ENCODE measurements at places on chromosomes 6 and 20.

GRCh38 chr20:15196547-15197255, 859.3 kb upstream of the FLRT3 start:
- DNase-seq: no peak

- no peak for DNase-seq
Measured at GRCh38 chr6:38264605-38265004, 375.1 kb downstream of the BTBD9 start.

DNA sequence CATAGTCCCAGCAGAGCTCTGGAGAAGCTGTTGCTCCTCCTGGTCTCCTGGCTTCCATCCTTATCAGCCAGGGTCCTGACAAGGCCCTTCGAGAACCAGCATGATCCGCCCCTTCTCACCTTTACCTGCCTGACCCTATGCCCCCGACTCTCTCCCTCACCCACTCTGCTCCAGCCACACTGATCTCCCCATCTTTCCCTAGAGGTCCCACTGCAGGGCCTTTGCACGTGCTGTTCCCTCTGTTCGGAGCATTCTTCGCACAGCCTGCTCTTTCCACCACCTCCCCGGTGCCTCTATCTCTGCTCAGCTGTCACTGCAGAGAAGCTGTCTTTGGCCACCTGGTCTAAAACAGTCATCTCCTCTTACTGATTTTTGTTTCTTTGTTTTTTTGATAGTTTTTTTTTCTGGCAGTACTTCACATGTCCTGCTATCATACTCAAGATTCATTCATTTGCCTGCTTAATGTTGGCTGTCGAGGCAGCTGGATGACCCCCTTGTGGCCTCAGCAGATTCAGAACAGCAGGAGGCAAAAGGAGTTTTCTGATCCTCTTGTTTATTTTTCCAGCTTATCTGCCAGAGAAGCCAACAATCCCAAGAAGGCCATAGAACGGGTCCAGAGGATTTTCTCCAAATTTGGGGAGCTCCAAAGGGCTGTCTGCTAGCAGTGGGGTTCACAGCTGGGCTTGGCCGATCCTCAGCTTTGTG, 1.6 kb upstream of the PTGIS start:
- DNase-seq: no peak

- DNase-seq: no peak
Measured at GRCh38 chr6:126118058-126118755, 131.9 kb downstream of the TRMT11 start.

DNA sequence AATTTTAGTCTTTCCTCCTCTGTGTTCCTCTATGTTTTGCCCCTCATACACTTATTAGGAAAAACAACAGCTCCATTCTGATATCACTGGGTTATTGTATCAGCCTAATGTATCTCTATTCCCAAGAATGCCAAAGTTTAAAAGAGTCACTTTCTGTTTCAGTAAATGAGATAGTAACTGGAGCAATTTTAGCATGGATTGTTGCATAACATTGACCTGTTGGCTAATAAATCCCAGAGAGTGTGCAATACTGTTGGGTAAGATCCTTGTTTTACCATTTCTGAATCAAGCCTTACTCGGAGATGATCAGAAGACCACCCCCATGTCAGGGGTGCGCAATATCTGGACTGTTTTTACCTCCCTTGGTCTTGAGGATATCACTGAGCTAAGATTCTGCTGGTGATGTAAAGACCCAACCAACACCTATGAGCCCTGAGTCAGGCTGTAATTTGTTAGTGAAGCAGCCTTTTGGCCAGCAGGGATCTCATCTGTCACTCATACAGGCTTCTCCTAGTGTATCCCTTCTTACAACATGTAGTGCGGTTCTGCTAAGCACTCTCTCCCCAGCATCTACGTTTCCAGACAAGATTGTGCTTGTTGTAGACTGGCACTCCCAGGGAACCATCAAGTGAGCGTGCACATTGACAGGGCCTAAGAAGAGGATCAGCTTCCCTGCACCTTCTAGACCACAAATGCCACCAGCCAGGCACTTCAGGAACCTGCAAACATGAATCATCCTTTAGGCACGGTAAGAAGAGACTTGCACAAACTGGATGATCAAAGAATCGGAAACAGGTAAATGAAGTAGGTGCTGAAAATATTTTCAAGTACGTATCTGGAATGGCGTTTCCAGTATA, 11.5 kb upstream of the IPCEF1 start:
- DNase-seq: no peak

DNA sequence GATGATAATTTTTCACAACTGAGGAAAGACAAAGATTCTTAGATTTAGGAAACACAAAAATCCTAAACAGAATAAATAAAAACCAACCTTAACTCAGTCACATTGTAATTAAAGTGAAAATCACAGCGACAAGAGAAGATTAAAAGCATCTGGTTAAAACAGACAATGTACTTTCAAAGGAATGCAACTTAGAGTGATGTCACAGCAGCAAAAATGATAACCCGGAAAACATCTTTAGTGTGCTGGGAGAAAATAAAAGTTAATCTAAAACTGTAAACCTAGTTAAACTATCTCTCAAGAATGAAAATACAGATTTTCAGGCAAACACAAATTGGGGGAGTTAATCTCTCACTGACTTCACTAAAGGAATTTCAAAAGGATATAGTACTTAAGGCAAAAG, 76.8 kb upstream of the OGFRL1 start:
- DNase-seq: no peak

- DNase-seq: no peak
Measured at GRCh38 chr6:2909718-2910117, 6.6 kb upstream of the SERPINB9 start.

DNA sequence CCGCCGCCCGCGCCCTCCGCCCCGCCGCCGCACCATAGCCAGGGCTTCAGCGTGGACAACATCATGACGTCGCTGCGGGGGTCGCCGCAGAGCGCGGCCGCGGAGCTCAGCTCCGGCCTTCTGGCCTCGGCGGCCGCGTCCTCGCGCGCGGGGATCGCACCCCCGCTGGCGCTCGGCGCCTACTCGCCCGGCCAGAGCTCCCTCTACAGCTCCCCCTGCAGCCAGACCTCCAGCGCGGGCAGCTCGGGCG, 1.5 kb downstream of the FOXC1 start:
- peak; percentile 29 for DNase-seq

DNA sequence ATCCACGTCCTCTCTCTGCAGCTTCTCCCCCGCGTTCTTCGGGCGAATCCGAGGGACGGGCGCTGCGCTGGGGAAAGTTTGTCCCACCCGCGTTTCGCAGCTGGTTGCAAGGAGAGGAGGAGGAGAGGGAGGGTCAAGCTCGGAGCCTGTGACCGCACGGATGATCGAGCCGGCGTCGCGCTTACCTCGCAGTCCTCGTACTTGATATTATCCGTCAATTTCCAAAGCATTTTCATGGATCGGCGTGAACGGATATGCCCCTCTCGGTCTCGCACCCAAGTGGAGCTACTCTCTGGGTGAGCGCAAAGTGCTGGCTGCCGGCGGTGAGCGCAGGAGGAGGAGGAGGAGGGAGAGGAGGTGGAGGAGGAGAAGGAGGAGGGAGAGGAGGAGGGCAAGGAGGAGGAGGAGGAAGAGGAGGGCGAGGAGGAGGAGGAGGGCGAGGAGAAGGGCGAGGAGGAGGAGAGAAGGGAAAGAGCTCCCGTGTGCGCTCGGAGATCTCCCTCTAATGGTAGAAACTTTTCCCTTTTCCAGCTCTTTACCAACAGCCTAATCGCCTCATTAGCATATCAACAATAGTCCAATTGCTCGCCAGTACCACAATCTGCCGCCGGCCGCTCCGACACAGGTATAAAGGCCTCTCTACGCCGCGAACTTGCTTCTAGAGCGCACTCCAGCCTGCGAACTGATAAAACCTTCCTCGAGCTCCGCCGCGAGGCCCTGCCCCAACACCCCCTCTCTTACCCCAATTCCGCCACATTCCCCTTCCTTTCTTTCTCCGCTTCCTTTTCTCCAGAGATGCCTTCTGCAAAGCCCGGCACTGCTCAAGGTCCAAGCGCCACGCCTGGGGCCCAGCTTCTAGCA, at the start of gene TFAP2A:
TFAP2A (minus strand) TSS at position 319 of the 861 bp plus-strand sequence; CDS start at position 236, 83 bp downstream.
- DNase-seq: no peak

- peak; percentile 76 for DNase-seq
Measured at GRCh38 chr6:108557494-108558371, 3.0 kb upstream of the FOXO3 start.

DNA sequence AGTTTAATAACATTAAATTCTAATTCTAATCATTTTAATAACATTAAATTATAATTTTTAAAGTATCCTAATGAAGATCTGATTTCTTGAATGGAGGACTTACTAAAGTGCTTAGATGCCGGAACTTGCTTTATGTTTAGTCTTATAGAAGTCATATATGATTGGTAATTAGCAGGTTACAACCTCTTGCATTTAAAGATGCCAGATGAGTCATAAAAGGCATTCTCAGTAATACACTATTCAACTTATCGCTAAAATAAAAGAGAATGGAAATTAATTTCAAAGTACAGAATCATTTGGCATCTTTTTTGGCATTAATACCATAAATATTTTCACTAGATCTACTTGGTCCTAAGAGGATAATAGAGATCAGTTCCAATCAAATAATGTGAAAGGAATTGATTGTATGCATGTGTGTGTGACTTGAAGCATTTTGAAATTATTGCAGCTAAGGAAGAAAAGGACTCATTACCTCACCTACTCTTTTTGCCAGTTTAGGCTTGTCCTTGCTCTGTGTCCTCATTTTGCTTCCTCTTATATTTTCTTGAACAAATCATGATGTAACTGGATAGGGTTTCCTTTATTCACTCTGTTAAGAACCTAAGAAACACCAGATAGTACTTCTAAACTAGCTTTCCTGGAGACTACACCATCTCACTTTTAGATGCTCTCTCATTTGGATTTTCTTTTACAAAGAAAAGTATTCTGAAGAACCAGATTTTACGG, 2.7 kb downstream of the COL21A1 start:
- no peak for DNase-seq

- no peak for DNase-seq
Measured at GRCh38 chr6:74409447-74409846, 713.4 kb downstream of the CD109 start.

- DNase-seq: no peak
Measured at GRCh38 chr6:158283304-158283980, 28.8 kb upstream of the TULP4 start.

DNA sequence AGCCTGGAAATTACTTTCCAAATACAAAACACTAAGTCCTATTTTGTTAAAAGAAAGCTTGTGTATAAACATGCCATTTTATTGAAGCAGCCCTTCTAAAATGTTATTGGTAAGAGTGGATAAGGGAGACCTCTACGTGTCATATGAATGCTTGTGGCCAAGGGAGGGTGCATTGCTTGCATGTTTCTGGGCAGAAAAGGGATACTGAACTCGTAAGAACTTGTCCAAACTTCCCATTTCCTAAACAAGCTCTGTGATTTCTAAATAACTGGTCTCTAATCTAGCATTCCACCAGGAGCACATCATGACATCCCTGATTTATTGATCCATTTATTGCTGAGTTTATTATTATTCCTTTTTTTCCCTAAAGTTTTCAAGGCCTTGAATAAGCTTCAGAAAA, 474.1 kb downstream of the CD109 start:
- no peak for DNase-seq

DNA sequence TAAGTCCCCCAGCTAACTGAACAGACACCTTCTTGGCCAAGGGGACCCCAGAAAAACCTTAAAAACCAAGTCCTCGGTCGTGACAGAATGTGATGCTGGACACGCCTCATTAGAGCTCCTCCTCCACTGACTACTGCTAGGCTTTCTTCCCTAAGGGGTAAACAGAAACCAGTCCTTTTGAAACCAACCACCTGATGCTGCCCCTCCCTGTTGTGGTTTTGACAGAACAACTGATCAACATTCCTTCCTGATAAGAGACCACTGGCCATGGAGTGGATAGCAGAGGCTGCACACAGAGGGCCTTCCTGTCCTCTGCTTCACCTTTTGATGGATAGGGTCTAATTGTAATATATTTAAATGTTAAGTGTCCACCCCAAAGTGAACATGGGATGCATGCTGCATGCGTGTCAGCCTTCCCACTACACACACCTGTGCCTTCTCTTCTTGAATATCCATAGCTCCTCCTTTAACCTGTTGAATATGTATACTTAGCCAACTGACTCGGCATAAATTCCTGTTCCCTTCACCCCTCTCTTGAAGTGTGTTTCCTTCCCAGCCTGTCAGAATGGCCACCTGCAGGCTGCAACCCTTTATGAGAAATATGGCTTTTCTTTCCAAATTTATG, 27.9 kb upstream of the SLC2A12 start:
- DNase-seq: no peak

DNA sequence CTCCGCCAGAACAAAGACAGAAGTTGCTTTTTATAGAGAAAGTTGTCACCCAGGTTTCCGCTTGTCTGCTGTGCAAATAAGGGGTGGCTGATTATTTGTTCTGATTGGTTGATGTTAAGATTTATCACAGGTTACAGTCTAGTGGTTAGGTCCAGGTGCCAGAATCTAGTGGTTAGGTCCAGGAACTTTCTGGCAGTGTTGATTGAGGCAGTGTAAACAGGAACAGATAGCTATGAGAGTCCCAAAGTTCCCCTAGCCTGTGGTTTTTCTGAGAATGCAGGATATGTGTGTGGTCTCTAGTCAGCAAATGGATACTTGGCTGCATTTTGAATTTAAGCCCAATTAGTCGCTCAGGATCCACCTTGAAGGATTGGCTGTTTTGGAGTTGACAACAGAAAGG, 148.0 kb downstream of the TMEM200A start:
- DNase-seq: peak; percentile 81

DNA sequence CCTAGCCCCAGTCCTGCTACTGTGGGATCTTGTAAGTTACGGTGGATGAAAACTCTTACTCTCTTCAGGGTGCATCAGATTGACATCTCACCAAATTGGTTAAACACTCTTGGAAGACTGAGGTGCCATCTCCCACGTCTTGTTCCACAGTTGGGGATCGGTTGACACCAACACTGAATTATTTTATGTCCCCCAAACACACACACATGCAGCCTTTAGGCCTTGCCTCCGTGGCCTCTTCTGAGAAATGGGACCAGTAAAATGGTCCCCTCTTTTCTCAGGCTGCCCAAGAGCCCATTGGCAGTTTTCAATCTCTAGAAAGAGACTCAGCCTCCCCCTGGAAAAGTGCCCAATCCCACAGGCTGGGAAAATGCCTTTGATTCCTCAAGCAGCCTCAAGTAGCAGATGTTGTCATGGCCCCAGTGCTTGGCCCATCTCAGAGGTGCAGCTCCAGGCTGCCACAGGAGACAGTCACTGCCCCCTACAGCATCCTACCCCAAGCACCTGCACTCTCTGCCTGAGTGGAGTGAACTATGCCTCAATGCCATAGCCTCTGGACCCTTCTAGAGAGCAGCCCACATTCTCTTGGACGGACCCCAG, 163.9 kb downstream of the ANKRD60 start:
- no peak for DNase-seq

DNA sequence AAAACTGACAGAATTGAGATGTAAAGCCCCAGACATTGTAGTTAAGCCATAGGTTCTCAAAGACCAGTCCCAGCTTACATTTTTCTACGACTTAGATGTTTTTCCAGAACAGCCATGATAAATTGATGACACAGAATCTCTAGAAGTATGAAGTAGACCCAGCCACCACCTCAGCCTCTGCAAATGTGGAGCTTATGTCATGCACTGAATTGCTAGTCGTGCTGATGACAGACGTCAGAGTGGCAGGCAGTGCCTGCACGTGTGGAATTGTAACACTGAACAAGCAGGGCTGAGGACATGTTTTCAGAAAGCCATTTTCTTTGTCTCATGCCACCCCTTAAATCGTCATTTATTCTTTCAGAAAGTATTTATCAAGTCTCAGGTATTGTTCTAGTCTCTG, 72.4 kb upstream of the TMEM181 start:
- DNase-seq: no peak

GRCh38 chr6:148790404-148790803, 43.6 kb downstream of the UST start:
- DNase-seq: no peak

All from GDM1 (cell line).